ENCODE measurements at places on chromosomes 12 and 14. TPM values are rescaled to one million over a fixed set of nuclear protein-coding genes. Genes with fewer than 3 reads are reported as not detected.

The GLS2 gene
- 0.36 TPM for total RNA-seq

The CLEC4A gene
- total RNA-seq, result 0.29 TPM

The NAV3 gene
- total RNA-seq, result 107 TPM

The SPX gene
- 2.9 TPM for total RNA-seq

The FOXN4 gene
- not detected for total RNA-seq

The ISM2 gene
- not detected for total RNA-seq

The APOF gene
- not detected for total RNA-seq

The DPPA3 gene
- total RNA-seq, result not detected

The HOXC5 gene
- total RNA-seq, result 1.8 TPM

The INSM2 gene
- total RNA-seq, result not detected

DNA sequence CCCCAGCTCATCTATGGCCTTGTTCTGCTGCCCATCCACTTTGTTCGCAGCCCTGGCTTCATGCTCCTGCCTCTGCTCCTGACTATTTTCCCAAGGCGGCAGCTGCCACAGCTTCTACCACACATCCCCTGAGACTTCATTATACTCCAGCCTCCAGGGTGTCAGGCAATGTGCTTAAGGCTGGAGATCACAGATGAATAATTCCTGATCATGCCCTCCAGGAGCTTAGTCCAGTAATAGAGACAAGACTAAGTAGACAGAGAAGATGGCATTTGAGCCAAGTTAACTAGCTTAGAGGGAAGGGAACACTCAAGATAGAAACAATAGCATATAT is 7.1 kb downstream of the TAPBPL start:
- DNase-seq, result no peak

- DNase-seq, result no peak
Observed at GRCh38 chr12:111557271-111558106, 41.6 kb downstream of the ATXN2 start.

- no peak for DNase-seq
Observed at GRCh38 chr12:120855823-120856588, 48.2 kb downstream of the SPPL3 start.

- DNase-seq, result peak; percentile 77
Observed at GRCh38 chr14:90518941-90519256, 122.1 kb downstream of the CALM1 start.

DNA sequence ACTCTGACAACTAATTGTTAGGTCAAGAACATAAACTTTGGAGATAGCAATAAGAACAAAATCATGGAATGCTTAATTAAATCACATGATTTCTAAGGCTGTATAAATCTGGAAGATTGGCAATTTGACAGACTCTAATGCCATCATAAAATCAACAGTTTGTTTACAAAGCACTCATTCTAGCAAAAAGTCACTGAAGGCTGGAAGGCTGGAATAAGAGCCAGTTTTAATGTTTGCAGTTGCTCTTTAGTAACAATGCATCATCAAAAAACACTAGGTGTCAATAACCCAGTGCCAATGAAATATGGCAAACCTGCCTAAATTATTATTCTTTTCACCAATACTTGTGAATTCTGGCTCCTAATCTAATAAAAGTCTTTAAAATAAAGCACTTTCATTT is 65.0 kb downstream of the NUMB start:
- peak; percentile 53 for DNase-seq

GRCh38 chr12:46815809-46816208 is 10.0 kb downstream of the SLC38A4 start:
- DNase-seq, result no peak

DNA sequence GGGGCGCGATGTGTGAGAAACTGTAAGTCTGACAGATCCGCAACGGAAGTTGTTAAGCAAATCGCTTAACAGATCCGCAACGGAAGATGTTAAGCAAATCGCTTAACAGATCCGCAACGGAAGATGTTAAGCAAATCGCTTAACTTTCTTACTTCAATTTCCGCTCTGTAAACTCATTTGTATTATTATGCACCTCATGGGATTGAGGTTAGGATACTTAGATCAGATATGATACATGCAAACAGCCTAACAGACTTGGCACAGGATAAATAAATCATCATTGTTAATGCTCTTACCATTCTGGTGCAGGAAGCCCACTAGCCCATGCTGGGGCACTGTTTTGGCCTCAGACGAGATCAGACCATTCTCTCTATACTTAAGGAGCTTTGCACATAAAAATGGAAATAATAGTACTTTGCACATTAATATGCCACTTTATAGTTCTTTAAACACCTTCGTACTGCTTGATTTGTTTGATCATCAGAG is 399 bp downstream of the NCAPD2 start:
- DNase-seq, result no peak

GRCh38 chr14:27006570-27006969 is 408.7 kb upstream of the NOVA1 start:
- no peak for DNase-seq

- DNase-seq, result no peak
Observed at GRCh38 chr14:104317492-104317805, 179.1 kb downstream of the KIF26A start.

- no peak for DNase-seq
Observed at GRCh38 chr14:90726656-90727055, 89.6 kb downstream of the TTC7B start.

- DNase-seq, result no peak
Observed at GRCh38 chr12:140162-140561, 73.6 kb downstream of the IQSEC3 start.

DNA sequence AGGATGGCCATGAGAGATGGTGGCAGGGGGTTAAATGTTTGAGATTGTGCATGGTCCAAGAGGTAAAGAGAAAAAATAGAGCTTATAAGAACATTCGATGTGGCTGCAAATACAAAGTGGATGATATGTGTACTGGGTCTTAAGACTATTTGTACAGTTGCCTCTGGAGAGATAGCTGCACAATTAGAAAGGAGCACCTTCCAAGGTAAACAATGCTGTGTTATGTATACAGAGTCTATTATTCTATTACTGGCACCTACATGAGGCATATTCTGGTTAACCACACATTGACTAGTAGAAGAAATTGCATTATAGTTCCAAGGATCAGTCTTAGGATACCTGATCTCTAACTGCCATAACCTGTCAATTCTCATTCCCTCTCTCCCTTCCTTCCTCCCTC is 238.0 kb upstream of the FOXN3 start:
- no peak for DNase-seq

DNA sequence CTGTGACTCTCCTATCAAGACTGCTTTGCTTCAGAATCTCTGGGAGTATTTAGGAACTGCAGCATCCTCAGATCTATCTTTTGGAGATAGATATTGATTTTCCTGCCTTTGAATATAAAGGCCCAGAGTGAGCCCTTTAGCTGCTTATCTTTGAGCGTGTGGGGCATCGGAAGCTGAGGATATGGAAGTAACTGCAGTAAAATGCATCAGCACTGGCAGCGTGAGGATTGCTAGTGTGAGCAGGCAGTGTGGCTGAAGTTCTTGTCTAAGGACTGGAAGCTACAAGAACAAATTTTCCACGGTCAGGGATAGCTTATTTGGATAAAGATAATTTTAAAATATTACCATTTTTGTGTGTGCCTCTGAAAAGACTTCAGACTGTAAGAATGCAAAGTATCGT is 474.7 kb downstream of the NPAS3 start:
- no peak for DNase-seq

- no peak for DNase-seq
Observed at GRCh38 chr14:47008732-47009131, 357.2 kb upstream of the RPL10L start.

DNA sequence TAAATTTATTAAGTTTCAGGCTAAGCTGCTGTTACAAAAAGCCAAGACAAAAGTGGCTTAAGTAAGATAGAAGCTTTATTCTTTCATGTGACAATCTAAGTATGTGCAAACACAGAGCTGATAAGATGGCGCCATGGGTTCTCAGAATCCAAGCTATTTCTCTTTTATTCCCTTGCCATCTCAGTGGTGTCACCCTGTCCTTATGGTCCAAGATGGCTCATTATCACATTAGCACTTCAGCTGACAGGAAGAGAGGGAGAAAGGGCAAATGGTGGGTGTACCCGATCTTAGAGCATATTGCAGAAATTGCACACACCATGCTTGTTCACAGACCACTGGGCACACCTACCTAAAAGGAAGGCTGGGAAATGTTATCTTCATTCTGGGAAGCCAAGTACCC is 211.7 kb downstream of the TMTC2 start:
- no peak for DNase-seq

- peak; percentile 68 for DNase-seq
Observed at GRCh38 chr14:52563120-52563519, 10.5 kb downstream of the GPR137C start.

- no peak for DNase-seq
Observed at GRCh38 chr14:71248194-71248593, 340.9 kb downstream of the PCNX1 start.

DNA sequence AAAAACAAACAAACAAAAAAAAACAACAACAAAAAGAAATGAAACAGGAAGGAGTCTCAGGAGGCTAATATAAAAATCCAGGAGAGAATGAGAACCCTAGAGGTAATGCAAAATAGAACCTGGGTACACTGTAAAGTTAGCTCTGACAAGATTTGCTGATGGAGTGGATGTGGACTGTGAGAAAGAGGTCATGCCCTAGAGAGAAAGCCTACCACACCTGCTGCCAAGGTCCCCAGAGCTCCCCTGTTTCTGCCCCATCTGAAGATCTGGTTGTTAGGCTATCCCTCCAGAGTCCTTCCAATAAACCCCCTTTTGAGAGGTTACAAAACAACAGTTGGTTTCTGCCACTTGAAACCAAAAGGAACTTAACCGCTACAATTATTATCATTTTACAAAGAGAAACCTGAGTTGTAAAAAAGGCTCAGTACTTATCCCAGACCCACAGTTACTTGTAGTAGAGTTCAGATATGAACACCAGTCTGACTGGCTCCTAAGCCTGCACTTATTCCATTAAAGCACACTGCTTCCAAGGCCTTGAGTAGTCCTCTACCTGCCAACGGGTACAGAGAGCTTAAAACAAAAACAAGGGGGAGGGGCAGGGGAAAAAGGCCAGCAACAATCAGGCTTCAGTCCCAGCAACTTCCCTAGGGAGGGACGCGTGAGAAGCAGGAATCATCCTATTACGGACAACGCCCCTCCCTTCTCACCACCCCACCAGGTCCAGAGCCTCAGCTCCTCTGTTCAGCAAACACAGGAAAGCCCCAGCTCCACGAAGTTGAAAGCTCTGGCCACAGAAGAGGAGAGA is 27.7 kb downstream of the PPP1R13B start:
- peak; percentile 60 for DNase-seq

GRCh38 chr12:119659289-119659897 is 8.5 kb upstream of the PRKAB1 start:
- DNase-seq, result peak; percentile 59

DNA sequence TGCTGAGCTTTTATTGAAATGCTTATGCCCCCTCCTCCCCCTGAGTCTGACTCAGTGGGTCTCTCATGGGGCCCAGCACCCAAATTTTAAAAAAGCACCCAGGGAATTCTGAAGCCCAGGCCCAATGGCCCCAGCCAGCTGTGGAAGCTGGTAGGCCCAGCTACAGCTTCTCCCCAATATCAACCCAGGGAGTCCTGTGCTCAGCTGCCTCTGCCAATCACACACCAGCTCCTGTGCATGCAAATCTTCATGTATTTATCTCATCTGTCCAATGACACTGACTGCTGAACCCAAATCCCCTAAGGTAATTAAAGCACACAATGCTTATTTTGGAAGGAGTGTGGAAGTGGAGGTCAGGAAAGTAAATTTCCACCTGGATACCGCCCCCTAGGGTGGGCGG is 76.3 kb downstream of the CCDC88C start:
- peak; percentile 62 for DNase-seq

DNA sequence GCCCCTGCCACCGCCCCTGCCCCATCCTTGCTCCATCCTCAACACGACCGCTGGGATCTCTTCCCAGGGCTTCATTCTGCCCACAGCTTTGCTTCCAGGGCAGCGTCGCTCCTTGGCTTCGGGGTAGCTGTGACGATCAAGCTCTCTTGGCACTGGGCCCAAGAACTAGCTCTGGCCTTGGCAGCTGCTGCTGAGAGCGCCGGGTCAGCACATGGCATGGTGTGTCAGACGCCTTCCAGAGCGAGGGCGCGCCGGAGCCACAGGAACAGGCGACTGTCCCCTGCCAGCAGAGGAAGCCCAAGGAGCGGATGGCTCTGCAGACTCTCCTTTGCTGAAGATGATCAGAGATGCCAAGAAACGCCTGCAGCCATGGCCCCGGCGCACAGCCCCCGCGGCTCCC is 15.9 kb downstream of the RAB35 start:
- DNase-seq, result peak; percentile 86

DNA sequence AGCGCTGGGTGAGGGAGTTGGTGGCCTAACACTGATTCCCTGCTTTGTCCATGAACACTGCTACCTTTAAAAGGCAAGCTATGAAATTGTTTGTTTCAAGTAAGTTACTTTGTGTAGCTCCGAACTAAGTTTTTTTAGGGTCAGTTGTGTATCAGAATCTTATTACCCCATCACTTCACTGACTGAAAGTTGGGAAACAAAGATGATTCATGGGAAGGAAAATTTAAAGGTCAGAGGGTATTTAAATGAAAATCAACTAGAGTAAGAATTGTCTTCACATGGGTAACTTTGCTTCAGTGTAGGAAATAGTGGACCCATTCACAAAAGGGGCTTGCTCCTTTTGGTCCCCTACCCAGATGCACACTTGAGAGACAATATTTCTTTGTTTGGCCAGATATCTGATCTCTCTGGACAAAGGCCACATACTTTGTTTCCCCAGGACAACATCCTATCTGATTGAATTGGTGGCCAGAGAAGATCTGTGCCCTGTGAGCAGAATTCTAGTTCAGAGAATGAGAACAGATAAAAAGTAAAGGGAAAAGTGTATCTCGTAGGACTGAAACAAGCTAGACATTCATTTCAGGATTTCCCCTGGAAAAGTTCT is 53.5 kb downstream of the RAB35 start:
- no peak for DNase-seq

- no peak for DNase-seq
Observed at GRCh38 chr12:96172981-96173380, 21.2 kb upstream of the ELK3 start.

- DNase-seq, result no peak
Observed at GRCh38 chr14:73394317-73394716, 64.0 kb downstream of the NUMB start.

DNA sequence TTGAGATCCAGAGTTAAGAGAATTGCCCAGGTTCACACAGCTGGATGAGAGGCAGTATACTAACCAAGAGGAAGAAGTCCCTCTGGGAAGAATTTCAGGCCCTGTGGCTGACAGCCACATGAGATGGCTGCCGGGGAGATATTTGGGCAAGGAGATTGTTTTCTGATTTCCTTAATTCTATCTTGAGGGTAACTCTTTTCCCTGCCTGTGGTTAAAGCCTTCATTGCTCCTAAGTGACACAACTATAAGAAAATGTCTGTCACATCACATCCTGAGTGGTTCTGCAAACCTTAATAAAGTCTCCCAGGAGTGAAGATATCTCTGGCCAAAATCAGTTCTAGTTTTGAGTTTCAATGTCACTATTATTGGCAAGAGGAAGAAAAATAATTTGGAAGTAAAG is 9.6 kb downstream of the ARHGDIB start:
- DNase-seq, result no peak

- no peak for DNase-seq
Observed at GRCh38 chr12:106054049-106054448, 84.7 kb downstream of the NUAK1 start.
